ENCODE measurements at places on chromosomes 5 and 9.

- DNase-seq, result no peak
Measured at GRCh38 chr5:172953776-172954675, 5.2 kb upstream of the RPL26L1 start.

- DNase-seq, result no peak
Measured at GRCh38 chr5:93018461-93018860, 562.6 kb downstream of the NR2F1-AS1 start.

GRCh38 chr5:146327257-146327870, 11.3 kb upstream of the POU4F3 start:
- DNase-seq, result no peak

DNA sequence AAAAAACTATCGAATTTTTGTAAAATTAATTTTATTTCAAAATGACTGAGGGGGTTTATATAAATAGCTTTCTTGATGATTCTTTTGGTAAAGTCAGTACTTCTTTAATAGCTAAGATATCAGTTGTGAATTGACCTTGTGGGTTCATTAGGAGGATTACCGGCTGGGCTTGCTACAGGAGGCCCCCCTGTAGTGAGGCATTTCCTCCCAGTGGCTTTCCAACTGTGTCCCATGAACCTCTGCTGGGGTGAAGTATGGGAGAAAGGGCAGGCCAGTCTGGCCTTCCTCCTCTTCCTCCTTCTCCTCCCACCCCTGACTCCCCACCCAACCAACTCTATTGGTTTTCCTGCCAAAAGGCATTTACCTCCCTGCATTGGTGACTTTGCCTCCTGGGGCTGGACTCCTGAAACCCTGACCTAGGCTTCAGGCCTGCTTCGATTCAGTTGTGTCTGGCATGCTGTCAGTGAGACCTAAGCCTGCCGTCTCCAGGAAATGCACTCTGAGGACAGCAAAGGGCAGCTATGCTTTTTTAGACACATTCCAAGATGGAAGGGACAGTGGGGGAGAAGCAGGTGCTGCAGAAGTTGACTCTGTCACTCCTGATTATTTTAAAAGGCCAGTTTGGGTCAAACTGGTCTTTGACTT, 144.8 kb downstream of the HSPA4 start:
- no peak for DNase-seq

GRCh38 chr5:134517553-134517952, 7.9 kb upstream of the JADE2 start:
- no peak for DNase-seq

GRCh38 chr5:149348518-149348917, 3.2 kb downstream of the GRPEL2 start:
- no peak for DNase-seq

DNA sequence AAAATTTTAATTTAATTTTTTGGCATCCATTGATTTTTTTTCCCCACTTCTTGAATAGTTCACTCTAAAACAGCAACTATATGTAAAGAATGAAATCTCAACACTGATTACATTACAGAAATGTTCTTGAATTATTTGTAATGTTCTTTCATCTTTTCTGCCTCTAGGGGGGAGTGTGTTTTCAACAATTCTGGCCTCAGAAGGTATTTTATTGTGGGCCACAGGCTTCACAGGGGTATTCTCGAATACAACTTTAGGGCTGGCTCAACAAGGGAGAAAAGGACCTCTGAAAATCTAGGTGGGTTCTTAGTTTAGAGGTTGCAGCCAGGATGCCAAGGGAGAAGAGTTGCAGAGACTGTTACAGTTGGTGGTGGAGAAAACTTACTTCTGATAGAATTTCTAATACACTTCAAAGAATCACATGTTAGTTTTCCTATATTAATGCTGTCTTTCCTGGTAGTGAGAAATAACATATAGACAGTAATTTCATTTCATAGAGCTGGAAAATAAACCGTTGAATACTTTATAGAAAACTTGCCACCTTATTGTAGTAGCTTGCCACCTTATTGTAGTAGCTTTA, 3.6 kb upstream of the NPR3 start:
- no peak for DNase-seq

DNA sequence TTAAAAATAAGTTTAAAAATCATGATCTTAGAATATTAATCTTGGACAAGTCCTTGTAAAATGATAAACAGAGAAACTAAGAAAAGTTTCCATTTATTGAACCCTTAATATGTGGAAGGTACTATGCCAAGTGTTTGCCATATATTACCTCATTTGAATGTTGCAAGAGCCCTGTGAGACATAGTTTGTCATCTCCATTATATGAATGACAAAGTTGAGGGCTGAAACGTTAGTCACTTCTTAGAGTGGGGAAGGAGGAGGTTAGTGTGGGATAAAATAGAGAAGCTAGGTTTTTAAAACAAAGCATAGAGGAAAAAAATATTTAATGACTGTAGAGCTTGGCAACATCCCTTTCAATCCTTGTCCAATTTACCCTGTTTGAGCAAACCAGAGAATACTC, 2.0 kb downstream of the TNC start:
- DNase-seq, result no peak

GRCh38 chr9:134628354-134628736, 13.3 kb upstream of the COL5A1 start:
- no peak for DNase-seq

GRCh38 chr9:122788831-122789230, at the start of gene OR5C1:
Gene OR5C1 (plus strand): TSS chr9:122788933. CDS start chr9:122788933, 0 bp downstream.
- no peak for DNase-seq

DNA sequence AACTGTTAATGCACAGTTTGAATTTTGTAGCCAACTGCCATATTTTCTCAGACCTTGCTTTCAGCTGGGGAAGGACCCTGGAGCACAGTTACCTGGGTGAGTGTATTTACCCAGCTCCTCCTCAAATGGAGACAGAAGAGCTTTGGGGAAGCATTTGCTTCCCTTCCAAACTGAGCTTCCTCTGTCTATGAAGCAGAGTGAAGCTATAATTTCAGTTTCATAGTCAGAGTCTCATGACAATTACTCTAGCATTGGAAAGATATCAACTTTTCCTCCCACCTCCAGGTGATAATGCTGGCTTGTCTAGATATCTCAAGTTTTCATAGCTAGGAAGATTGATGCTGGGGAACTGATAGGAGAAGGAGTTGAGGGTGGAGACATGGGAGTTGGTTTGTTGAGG, 406.4 kb upstream of the CLINT1 start:
- no peak for DNase-seq

DNA sequence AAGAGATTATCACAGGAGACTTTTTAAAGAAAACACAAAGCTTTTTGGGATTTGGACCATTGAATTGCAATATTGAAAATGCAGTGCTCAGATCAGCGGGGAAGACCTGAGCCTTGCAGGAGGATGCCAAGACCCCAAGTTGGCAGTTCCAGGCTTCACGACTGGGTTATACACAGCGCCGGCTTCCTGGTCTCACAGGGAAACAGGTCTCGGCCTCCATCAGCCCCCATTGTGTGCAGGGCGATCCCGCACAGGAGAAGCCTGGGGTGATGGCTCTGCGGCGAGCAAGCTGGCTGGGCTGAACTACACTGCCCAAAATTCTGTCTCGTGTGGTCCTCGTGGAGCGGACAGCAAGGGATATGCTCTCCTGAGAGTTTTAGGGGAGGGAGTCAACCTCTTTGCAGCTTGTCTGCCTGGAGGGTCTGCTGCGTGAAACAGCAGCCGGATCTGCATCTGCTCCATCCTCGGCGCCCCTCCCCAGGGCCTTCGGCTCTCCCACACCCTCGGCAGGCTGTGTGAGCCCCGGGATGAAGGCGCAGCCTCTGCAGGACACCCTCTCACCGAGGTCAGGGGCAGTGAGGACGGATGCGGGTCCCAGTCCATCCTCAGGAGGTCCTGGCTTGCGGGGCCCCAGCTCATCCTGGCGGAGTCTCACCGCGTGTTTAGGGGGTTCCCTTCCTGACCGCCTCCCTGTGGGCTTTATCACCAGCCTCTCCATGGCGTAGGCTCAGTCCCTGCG, 60.6 kb downstream of the NSUN2 start:
- DNase-seq, result no peak

DNA sequence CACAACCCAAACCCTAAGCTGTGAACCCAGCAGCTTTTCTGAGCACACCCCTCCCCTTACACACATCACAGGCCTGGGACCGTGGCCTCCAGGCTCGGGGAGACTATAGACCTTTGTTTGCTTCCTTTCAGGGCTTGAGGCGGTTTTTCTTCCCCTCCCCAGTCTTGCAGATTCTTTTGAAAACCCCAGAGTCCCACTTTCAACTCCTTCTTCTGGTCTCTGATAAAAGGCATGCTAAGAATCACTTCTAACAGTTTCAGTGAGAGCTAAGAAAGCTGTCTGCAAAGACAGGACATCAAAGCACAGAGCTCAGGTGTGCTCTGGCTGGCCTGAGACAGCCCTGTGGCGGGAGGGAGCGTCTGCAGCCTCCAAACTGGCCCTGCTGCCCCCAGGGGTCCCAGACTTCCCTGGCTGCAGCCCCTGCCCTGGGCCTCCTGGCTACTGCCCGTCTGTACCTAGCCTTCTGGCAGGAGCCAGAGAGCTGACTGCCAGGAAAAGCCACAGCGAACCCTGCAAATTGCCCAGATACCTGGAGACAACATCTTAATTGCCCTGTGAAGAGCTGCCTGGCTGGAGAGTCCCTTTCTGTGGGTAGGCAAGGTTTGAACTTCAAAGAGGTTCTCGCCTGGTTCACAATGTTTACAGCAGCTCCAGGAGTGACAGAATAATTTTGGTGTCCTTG, 138.9 kb downstream of the GADD45G start:
- no peak for DNase-seq

DNA sequence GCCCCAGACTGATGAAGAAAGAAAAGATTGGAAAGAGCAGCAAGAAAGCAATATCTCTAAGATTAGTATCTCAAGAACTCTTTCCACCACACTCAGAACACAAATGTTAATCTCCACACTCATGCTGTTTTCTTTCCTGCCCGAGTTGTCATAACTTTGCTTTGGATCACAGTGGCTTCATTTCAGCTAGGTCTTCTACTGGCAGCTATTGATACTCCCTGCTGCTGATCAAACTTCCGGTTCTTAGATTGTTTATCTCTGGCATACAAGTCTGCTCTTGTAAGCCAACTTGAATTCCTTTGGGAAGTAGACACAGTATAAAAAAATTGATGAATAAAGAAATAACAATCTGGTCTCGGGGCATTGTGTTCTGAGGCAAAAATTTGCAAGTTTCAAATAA, 77.7 kb upstream of the SPEF2 start:
- no peak for DNase-seq

DNA sequence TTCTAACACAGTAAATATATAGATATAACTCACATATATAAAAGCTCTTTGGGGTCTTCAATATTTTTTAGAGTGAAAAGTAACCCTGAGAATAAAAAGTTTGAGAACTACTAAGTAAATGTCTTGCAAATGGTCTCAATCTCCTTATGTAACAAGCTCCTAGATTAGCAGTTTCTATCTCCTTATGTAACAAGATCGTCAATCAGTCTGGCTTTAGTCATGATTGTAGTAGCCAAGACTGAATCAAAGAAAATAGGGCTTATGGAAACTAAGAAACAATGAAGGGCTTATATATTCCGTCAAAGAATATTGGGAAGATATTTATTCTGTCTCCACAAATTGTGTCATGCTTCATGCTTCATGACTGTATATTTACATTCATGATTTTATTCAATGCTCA, 22.4 kb upstream of the FREM1 start:
- DNase-seq, result no peak

GRCh38 chr9:78143281-78144007, 92.4 kb upstream of the CEP78 start:
- no peak for DNase-seq

DNA sequence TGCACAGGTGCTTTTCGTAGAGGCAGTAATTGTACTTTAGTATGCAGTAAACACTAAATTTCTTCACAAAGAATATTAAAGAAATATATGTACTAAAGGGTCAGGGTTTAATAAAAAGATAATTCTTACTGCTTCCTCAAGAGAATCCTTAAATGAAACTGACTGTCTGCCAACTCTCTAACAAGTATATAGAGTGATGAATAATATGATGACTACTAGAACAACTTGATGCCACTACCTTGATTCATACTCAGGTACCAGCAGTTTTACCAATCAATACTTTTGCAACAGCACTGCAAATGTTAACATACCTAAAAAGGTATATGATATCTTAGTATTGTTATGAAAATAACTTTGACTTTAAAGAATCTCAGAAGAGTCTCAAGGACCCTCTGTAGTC, 3.8 kb downstream of the YIPF5 start:
- DNase-seq, result no peak

GRCh38 chr9:33043671-33044070, 18.6 kb downstream of the DNAJA1 start:
- no peak for DNase-seq

DNA sequence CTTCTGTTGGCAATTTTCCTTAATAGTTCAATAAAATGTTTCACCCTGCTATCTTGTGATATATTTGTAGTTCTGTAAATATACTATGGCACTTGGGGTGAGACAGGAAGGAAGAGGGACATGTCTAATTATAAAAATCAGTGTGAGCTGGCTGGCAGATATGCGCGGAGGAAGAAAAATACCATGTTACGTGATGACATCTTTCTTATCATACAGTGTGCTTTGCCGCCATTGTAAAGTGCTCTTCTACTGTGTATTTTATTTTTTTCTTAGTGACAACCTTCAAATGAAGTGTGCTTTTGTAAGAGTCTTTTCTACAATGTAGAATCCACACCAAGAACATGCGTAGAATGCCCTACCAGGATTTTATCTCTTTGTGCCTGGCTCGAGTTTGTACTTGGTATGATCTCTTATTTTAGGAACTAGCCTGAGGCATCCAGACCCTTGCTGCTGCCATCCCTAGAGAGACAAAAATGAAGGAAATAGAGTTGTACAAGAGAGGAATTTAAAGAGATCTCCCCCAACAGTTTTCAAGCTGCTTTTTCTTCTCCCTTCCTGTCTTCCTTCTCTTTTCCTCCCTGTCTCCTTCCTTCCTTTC, 46.7 kb upstream of the RIOK2 start:
- no peak for DNase-seq

- no peak for DNase-seq
Measured at GRCh38 chr9:117587263-117587662, 116.9 kb upstream of the TLR4 start.

DNA sequence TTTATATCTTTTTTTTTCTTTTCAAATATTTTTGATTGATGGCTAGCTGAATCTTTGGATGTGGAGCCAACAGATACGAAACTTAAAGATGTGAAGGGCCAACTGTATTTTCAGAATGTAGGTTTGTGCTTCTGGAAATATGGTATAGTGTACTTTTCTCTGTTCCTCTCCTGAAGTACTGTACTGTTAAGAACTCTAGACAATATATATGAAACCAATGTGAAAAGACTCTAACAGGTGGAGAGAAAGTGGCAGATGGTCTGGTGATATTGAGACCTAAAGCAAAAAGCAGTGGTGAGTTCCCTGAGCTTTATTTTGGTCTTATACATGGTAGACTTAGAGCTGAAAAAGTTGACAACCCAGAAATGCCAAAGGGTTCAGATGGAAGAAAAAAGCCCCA, 185.0 kb upstream of the GRIN3A start:
- DNase-seq, result peak; percentile 24

DNA sequence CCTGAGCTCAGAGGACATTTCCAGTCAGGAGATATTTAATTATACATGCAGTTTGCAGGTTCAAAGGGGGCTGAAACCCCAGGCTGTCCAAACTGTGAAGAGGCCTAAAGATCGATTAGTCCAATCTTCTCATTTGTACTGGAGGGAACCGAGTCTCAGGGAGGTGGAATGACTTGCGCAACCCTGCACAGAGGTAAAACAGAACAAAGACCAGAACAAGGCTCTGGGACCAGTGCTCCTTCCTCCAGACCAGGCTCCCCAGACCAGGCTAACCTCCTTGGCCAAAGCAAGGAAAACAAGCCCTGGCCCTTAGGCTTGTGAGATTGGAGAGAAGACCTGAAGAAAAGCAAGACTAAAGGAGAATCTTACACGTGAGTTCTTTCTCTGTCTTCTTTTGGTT, 120.8 kb downstream of the ENC1 start:
- no peak for DNase-seq

Data from NCI-H524 treated with DMSO at 0.1 percent for 48 hours (cell line).